CD14-positive monocyte (primary cell): ENCODE measurements at places on chromosomes 5 and 9. TPM values are rescaled to one million over a fixed set of nuclear protein-coding genes. Genes with fewer than 3 reads are reported as not detected.
A peak's percentile ranks its signal among the peaks of the same experiment; 100 is the strongest.

The DOK3 gene
- polyA plus RNA-seq = 196 and 200 TPM in 2 replicates

DNA sequence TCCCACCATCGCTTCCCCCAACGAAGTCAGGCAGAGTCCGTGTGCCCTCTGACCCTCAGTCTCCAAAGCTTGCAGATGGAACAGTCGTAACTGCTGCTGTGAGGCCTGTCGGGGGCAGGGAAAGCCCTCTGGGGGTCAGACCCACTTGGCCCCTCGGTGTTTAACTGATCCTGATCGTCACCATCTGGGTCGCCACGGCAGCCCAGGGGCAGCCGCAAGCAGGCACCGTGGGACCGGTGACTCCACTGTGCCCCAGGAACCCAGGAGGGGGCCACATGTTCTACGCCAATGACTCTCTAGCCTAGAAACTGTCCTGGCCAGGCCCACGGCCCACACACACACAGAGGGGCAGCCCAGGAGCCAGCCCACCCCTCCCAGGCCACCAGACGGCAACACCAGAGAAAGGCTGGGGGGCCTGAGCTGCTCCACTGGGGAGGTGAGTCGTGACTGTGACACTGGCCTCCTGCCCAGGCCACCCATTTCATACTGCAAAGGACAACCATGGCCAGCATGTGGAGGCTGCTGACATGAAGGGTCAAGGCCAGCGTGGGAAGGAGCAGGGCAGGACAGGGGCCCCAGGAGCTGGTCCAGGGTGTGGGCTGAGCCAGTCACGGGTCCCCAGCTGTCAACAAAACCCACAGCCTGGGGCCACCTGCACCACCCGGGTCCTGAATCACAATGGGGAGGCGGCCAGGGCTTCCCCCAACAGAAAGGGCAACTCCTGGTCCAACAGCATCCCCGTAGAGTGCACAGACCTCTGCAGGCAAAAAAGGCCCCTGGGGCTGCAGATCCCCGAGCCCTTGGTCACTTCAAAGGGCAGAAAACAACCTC, 20.8 kb downstream of the VAV2 start:
- DNase-seq = no peak
- H3K27ac ChIP-seq = no peak overlapping the region
- H3K4me3 ChIP-seq = no peak overlapping the region

DNA sequence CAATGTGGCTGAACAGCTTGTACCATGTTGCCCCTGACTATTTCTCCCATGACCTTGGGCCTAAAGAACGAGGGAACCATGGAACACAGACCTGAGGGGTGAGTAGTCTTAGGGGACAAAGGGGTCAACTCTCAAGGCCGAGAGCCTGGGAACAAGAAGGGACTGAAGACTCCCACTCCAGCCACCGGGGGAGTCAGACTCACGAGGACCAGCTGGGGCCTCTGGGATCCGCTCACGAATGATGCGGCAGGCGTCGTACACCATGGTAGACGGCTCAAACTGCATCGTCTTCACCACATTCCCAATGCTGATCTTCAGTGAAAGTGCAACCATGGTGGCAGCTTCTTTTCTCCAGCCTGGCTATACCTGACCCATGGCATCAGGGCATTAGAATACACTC, 6.6 kb downstream of the TLN1 start:
- no peak overlapping the region for H3K4me3 ChIP-seq
- no peak for DNase-seq
- H3K27me3 ChIP-seq = no peaks in the 10 kb centered on the region

DNA sequence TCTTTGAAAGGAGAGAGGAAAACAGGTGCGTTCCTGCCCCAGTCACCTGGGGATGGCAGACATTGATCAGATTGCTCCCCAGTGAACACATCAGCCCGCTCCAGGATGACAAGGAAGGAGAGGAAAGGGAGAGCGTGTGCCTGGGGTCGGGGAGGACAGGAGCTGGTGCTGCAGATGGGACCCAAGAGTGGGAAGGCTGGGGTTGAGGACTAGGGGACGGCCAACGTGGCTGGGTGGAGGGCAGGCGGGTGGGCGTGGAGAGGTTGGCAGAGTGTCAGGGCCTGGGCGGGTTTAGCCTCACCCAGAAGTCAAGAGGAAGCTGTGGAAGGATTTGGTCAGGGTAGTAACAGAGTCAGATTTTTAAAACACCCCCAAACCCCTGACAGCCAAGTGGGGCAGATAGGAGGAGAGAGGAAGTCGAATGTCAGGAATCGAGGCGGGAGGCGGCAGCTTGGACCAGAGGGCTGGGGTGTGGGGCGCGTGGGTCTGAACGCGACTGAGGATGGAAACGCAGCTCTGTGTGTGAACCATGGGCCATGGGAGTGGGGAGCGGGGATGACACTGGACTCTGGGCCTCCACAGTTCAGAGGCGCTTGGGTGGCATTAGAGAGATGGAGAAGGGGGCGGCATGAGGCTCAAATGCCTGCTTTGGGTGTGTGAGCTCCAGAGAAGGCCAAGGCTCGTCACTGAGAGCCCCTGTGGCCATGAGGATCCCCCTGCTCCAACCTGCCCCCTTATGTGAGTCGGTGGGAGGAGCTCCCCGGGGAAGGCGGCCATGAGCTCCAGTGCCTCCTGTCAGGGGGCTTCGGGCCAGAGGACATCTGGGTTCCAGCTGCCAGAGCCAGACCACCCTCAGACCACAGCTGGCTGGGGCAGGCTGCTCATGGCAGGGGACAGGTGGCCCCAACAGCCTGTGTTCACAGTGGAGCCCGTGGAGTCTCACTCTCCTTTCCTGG, 24.6 kb downstream of the LAMC3 start:
- no peaks in the 10 kb centered on the region for H3K36me3 ChIP-seq
- no peaks in the 10 kb centered on the region for H3K27me3 ChIP-seq
- H3K4me3 ChIP-seq = no peak overlapping the region
- no peak overlapping the region for H3K27ac ChIP-seq

GRCh38 chr5:147305147-147305546, 70.3 kb downstream of the STK32A start:
- peaks cover 4% of the 10 kb centered on the region for H3K4me1 ChIP-seq
- H3K36me3 ChIP-seq = no peaks in the 10 kb centered on the region
- no peaks in the 10 kb centered on the region for H3K27me3 ChIP-seq
- DNase-seq = no peak
- H3K4me3 ChIP-seq = no peak overlapping the region

The KIF27 gene
- 1.3 TPM for polyA plus RNA-seq

The TMEFF1 gene
- polyA plus RNA-seq = not detected

The SV2C gene
- polyA plus RNA-seq = not detected

- no peak for DNase-seq
- no peak overlapping the region for H3K4me3 ChIP-seq
- H3K27ac ChIP-seq = no peak overlapping the region
- H3K27me3 ChIP-seq = no peaks in the 10 kb centered on the region
These were observed 69.9 kb upstream of the ZNF608 start for GRCh38 chr5:124816381-124816780.

GRCh38 chr9:128439273-128439672, 16.5 kb upstream of the ODF2 start:
- no peak for DNase-seq
- no peak overlapping the region for H3K4me3 ChIP-seq
- no peaks in the 10 kb centered on the region for H3K36me3 ChIP-seq
- H3K27ac ChIP-seq = no peak overlapping the region
- peaks cover 4% of the 10 kb centered on the region for H3K4me1 ChIP-seq

The TIGD6 gene
- polyA plus RNA-seq = 1.2 and 1.8 TPM in 2 replicates

The TAF11L5 gene
- not detected for polyA plus RNA-seq

DNA sequence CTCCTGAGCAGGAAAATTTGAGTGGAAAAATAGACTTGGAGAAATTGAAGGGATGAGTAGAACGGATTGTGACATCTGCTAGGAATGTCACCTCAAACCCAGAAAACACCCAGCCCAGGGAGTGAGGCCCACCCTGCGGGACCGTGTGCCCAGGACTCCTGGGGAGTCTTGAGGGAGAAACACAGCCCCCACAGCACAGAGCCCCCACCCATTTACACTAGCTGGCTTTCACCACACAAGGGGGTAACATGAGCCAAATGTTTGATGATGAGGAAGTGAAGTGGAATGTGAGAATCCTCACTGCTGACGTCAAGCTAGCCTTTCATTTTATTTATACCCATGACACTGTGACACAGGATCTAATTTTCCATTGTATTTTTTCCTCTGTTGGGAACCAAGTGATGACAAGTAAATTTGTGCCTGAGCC, 42.8 kb upstream of the PDE8B start:
- no peak overlapping the region for H3K4me3 ChIP-seq
- H3K27ac ChIP-seq = no peak overlapping the region
- no peaks in the 10 kb centered on the region for H3K27me3 ChIP-seq
- no peak for DNase-seq
- no peaks in the 10 kb centered on the region for H3K4me1 ChIP-seq
- H3K36me3 ChIP-seq = no peaks in the 10 kb centered on the region

DNA sequence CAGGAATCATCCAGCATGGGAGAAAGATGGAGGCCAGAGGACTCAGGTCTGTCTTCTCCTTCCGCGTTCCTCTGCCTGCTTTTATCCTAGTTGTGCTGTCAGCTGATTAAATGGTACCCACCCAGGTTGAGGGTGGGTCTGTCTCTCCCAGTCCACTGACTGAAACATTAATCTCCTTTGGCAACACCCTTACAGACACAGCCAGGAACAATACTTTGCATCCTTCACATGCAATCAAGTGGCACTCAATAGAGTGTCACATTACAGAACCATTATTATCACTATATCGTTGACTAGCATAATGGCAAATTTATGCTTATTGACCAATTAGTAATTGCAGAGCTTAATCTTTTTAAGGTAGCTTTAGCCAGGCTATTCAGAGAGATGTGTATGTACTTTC, 64.8 kb downstream of the UNC13B start:
- no peaks in the 10 kb centered on the region for H3K4me1 ChIP-seq
- no peaks in the 10 kb centered on the region for H3K27me3 ChIP-seq
- H3K27ac ChIP-seq = no peak overlapping the region

- H3K27me3 ChIP-seq = no peaks in the 10 kb centered on the region
- no peaks in the 10 kb centered on the region for H3K36me3 ChIP-seq
- H3K4me3 ChIP-seq = no peak overlapping the region
- DNase-seq = no peak
- H3K27ac ChIP-seq = no peak overlapping the region
These were observed 378.4 kb downstream of the SPATA31D1 start for GRCh38 chr9:82367016-82367415.

The BAAT gene
- polyA plus RNA-seq = not detected in 2 replicates

The AGXT2 gene
- not detected for polyA plus RNA-seq

DNA sequence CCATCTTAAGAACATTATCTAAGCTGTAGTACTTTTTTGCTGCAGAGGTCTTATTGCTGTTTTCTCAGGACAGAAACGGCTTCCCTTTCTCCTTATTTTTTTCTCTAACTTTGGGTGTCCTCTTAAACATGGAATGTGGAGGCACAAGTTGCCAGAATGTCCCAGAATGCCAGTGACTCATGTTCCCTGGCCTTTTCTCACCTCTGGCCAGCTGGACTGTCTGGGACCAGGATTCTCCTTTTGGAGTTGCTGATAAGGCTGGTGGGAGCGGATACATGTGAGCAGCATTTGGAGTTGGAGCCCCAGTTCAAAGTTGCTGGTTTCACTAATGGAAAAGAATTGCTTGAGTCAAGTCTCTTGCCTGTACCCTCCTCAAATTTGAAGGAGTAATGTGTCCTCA, 112.8 kb downstream of the ARHGAP26 start:
- DNase-seq = no peak
- peaks cover 88% of the 10 kb centered on the region for H3K36me3 ChIP-seq
- H3K4me3 ChIP-seq = no peak overlapping the region
- peaks cover 15% of the 10 kb centered on the region for H3K4me1 ChIP-seq
- no peak overlapping the region for H3K27ac ChIP-seq

DNA sequence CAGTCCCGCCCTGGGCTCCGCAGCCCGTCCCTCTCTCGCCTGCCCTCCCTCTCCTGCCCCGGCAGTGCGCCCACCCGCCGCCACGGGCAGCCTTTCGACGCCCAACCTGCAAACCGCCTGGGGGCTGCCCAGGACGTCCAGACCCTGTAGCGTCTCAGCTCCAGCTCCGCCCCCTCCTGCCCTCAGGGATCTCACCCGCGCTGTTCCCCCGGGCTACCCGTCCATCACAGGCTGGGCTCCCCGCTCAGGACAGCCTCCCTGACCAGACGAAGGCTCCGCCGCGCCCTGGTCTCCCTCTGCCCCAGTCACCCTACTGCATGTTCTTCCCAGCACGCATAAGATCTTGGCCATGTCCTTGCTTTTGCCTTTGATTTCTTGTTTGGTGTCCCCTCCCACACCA, 1.4 kb downstream of the RASGEF1C start:
- no peaks in the 10 kb centered on the region for H3K36me3 ChIP-seq
- peaks cover 29% of the 10 kb centered on the region for H3K27me3 ChIP-seq
- H3K27ac ChIP-seq = no peak overlapping the region
- DNase-seq = no peak
- H3K4me3 ChIP-seq = no peak overlapping the region

The CMYA5 gene
- polyA plus RNA-seq = 0.10 and 0.17 TPM in 2 replicates

- H3K4me1 ChIP-seq = peaks cover 19% of the 10 kb centered on the region
- H3K36me3 ChIP-seq = no peaks in the 10 kb centered on the region
- no peak overlapping the region for H3K4me3 ChIP-seq
- H3K27ac ChIP-seq = no peak overlapping the region
These were observed 180.5 kb downstream of the RAB3C start for GRCh38 chr5:58763390-58763789.

The CCDC192 gene
- not detected for polyA plus RNA-seq

- no peak overlapping the region for H3K4me3 ChIP-seq
- no peaks in the 10 kb centered on the region for H3K36me3 ChIP-seq
- H3K4me1 ChIP-seq = no peaks in the 10 kb centered on the region
- H3K27me3 ChIP-seq = no peaks in the 10 kb centered on the region
These were observed 6.2 kb downstream of the PDLIM4 start for GRCh38 chr5:132263548-132264261.

- no peak overlapping the region for H3K4me3 ChIP-seq
- peaks cover 18% of the 10 kb centered on the region for H3K27me3 ChIP-seq
- H3K27ac ChIP-seq = no peak overlapping the region
- no peak for DNase-seq
- no peaks in the 10 kb centered on the region for H3K4me1 ChIP-seq
These were observed 24.3 kb upstream of the PITX1 start for GRCh38 chr5:135058331-135058732.

The TMEM215 gene
- polyA plus RNA-seq = not detected

- H3K27me3 ChIP-seq = no peaks in the 10 kb centered on the region
- H3K4me1 ChIP-seq = peaks cover 42% of the 10 kb centered on the region
- no peaks in the 10 kb centered on the region for H3K36me3 ChIP-seq
- H3K27ac ChIP-seq = no peak overlapping the region
- no peak overlapping the region for H3K4me3 ChIP-seq
These were observed 9.4 kb upstream of the GM2A start for GRCh38 chr5:151243564-151243963.

DNA sequence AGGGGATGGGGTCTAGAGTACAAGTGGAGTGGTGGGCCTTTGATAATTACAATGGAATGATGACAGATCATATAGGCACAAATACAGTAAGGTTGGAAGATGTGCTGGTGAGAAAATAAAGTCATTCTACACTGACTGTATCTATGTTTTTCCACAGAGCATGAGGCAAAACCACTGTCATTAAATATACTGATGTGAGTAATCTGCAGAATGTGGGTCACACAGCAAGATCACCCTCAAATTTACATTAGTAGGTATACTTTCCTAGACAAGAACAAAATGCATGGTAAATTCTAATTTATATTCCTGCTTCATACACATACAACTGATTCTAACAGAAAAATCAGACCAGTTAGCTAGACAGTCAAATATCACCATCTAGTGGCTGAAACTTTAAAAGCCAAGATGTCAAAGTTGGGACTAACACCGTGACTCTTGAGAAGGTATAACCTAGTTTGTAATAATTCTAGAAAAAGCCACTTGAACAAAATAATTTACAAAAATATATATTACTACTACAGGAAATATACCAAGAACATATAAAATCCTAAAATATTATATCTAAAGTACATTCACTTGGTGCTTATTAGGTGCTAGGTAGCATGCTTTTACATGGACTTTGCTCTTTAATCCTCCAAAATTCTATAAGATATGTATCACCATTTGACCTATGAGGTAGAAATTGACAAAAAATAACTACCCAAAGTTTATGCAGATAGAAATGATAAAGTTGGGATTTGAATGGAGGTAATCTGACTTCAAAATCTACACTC, 19.5 kb downstream of the TTC33 start:
- peaks cover 13% of the 10 kb centered on the region for H3K4me1 ChIP-seq
- peak; percentile 47 for DNase-seq
